ENCODE measurements at places on chromosomes 12 and 14.

DNA sequence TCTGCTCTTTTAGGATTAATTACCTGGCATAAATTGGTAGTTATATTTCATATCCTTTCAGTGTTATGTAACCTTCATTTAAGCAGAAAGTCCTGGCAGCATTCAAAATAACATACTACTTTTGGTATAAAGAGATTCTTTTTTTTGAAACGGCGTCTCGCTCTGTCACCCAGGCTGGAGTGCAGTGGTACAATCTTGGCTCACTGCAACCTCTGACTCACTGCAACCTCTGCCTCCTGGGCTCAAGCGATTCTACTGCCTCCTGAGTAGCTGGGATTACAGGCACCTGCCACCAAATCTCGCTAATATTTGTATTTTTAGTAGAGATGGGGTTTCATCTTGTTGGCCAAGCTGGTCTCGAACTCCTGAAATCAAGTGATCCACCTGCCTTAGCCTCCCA is 9.2 kb downstream of the KTN1 start:
- no peak for DNase-seq

DNA sequence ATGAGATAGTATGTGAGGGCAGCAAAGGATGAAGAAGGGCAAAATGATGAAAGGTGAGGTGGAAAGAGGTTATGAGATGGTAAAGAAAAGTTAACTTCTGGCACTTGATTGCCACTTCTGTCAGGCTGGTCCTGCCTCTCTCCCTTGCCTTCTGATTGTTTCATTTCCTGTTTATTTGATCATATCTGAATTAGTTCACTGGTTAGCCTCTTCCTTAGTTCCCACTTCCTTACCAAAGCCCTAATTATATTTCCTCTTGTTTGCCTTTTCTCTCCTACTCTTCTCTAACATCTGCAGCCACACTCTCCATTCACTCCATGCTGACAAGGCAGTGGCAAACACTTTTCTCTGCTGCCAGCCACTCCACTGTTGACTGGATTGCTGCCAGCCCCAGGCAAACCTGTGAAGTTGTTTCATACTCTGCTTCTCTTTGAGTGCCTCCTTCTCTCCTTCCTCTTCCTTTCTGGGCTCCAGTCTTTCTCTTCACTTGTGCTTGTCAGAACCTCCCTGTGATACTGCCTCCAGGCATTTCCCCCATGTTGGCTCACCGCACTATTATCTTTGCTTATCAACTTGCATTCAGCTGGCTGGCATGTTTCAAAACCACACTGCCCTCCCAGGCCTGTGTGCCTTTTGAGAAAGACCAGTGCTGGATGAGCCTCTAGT is 8.1 kb downstream of the PNP start:
- no peak for DNase-seq

GRCh38 chr14:103255555-103255954 is 78.5 kb upstream of the EIF5 start:
- DNase-seq: no peak

- no peak for DNase-seq
Measured at GRCh38 chr14:91385224-91385623, 32.4 kb downstream of the CCDC88C start.

- DNase-seq: no peak
Measured at GRCh38 chr14:71726580-71727021, 205.6 kb upstream of the RGS6 start.

DNA sequence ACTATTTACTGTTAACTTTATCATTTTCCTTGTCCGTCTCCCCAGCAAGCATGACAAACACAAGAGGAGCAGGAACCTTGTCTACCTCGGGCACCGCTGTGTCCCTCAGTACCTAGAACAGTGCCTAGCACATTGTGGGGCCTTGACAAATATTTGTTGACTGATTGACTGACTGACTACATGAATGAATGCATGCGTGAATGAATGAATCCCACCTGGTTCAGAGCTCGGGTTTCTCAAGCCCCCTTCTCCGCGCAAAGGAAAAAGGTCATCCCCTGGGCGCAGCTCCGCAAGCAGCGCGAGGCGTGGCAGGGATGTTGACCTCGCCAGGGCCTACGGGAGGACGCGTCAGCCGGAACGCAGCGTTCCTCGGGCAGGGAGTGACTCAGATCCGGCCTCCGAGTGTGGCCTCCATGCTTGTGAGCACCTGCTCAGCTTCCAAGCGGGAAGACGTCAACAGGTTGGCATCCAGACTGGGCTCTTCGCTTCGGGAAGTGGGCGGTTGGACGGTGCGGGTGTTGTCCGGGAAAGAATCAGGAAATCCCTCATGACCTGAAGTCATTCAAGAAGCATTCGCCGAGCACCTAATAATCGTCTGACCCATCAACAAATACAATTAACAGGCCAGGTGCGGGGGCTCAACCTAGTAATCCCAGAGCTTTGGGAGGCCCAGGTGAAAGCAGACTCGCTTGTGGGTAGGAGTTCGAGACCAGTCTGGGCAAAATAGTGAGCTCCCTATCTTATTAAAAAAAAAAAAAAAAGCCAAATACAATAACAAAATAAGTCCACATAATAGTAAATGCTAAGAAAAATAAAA is 13.9 kb upstream of the UBC start:
- DNase-seq: no peak

DNA sequence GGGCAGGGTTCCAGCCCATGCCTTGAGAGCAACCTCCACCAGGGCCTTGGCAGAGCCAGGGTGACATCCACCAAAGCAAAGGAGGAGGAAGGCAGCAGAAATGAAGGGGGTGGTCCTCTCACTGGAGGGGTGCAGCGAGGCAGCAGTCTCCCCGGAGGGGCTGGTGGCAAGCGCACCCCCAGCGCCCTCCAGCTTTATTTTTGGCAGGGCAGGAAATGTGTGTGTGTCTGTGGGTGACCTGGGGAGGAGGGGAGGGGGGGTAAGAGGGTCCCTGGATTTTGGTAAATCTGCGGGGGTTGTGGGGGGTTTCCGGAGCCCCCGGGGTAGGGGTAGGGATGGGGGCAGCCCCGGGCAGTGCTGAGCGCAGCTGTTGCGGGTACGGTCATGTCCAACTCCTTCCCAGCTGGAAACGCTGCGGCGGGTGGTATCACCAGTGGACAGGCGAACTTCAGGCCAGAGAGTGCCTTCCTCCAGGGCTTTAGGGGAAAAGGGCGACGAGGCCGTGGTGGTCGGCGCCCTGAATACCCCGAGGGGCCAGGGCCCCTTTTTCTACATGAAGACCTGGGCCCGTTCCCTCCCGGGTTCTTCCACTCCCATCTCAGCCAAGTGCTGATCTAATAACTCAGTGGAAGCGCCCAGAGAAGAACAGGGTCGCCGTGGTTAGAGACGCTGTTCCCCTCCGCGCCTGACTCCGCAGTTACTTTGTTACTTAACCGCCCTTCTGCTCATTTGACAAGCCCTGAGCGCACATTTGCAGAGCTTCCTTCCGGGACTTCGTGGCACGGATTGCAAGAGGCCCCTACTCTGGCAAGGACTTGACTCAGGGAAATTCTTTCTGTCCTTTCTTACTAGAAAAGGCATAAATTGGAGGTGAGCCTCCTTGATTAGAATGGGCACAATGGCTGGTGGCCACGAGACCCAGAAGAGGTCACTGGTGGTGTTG is 55.2 kb downstream of the FOS start:
- DNase-seq: no peak

DNA sequence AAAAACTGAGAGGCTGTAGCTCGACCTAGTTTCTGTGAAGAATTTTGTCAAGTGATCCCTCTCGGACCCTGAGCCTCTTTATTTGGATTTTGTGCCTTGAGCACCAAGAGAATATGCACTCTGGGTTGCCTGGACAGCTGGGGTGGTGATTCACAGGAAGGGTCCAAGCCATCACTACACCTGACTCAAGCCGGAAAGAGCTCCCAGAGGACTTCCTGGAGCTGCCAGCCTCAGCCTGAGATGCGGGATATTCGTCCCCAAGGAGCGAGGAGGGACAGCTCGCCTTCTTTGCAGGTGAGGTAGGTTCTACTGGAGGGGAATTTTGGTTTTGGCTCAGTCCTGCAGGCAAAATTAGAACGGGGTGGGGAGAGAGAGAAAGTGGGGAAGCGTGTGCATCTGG is 94.3 kb downstream of the GALNT8 start:
- DNase-seq: no peak

DNA sequence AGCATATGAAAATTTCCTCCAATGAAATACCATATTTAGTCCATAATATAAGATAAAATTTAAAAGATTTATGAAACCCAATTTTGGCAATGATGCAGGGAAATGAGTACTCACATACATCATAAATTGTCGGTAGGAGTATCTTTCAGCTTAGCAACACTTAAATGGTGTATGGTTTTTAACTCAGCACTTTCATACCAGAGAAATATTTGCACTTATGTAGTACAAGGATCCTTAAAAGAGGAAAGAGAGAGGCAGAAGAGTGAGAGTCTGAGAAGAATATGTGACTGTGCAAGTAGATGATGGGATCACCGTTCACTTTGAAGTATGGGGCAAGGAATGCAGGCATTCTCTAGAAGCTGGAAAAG is 379.3 kb upstream of the DCN start:
- DNase-seq: no peak
